ENCODE measurements at places on chromosomes 6 and 20.

- DNase-seq: no peak
Measured at GRCh38 chr6:4355241-4355640, 219.9 kb upstream of the ECI2 start.

GRCh38 chr6:96301781-96302180, 219.8 kb upstream of the UFL1 start:
- DNase-seq: no peak

DNA sequence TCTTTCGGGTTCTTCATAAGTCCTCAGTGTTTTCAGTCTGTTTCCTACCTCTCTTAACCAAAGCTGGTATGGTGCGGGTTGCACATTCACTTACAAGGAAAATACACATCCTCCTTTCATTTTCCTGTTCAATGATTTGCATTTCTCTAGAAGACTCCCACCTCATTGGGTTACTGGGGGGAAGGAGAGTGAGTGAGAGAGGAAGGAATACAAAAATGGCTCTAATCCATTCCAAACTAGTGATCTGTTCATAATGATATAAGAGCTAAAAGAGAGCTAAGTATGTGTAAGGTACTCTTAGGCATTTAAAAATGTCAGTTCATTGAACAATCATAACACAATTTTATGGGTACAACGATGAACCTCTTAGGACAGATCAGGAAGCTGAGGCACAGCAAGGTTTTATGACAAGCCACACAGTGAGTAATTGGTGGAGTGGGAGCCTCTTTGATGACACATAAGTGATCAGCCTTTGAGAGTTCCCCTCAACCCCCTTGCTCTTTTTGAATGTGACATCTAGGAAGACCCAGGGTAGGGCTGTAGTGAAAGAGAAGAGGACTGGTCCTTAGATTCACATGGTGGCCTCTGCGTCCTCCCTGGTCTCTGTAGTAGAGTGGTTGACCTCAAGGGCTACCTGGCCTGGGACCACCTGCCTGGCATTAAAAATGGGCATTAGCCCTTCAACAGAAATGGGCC, 328.4 kb upstream of the SOX4 start:
- DNase-seq: no peak

- no peak for DNase-seq
Measured at GRCh38 chr6:131867744-131868143, 59.9 kb downstream of the ENPP1 start.

DNA sequence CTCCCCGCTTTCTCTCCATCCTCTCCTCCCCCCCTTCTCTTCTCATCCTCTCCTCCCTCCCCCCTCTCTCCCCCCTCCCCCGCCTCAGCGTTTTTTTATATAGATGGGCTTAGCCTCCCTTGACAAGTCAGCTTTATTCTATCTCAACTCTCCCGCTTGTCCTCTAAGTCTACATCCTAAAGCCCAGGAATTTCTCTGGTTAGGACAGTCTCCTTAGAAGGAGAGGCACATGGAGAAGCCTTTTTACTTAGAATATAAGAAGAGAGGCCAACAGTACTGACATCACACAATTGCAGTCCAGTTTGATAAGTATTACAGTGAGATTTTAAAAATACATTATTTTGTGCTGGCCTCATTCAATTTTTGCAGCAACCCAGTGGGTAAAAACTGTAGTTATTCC, 83.5 kb downstream of the LYRM2 start:
- DNase-seq: no peak

GRCh38 chr6:30890646-30891449, 6.5 kb downstream of the DDR1 start:
- DNase-seq: no peak

DNA sequence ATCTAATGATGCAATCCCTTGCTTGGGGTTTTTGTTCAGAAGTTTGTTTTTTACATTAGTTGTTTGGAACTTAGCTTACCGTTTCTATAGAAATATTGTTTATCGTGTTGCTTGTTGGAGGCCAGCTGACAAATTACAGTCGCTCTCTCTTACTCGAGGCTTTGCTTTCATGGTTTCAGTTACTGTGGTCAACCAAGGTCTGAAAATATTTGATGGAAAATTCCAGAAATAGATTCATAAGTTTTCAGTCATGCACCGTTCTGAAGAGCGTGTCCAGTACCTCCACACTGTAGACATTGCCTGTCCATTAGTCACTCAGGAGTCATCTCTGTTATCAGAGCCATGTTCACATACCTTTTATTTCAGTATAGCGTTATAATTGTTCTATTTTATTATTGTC, 47.9 kb downstream of the DEK start:
- DNase-seq: no peak

GRCh38 chr6:36636687-36637418, 41.7 kb upstream of the CDKN1A start:
- no peak for DNase-seq

DNA sequence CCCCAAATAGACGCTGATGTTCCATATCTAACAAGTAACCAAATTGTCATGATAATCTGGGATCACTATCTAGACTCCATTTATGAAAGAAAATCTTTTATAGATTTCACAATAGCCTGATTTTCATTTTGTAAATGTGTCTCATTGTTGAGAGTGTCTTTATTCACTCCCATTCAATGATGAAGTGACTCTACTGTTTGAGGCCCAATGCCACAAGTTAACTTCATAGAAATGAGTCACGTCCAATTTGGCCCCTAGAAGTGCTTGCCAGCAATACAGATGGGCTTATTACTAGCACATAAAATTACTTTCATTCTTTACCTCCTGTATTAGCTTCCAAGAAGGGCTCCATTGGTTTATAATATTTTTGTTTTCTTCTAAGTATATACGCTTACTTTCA, 6.3 kb downstream of the IPCEF1 start:
- no peak for DNase-seq

DNA sequence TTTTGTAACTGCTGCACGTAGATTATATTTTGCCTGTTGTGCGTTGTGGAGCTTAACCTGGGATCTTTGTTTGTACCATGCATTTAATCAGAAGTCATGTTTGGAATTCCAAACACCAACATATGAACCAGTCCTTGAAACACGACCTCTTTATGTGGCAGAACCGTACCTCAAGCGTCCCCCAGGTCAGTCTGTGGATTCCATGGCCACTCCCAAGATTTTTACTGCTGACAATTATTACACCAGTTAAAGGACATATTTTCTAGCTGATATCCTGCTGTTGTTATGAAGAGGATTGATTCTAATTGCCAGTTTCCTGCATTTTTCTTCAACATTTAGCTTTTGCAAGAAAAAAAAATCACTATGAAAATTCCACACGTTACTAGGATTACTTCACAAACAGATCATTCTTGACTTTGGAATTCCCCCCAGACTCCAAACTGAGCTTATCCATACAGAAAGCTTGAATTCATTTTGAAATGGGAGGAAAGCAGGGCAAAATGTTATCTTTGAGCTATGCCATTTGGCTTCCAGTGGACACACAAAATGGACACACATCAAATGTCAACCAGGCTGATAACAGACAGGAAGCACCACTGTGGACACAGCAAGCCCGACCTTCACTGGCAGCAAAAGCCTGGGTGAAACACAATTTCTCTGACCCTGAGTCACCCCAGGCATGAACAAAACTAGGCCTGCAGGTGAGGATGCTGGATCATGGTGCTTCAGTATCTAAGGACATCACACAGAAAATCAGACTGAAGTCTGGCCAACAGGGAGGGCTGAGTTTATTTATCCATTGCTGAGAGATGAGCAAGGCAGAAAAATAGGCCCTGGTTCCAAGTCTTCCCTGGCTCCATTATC, 542.9 kb upstream of the JAG1 start:
- no peak for DNase-seq

DNA sequence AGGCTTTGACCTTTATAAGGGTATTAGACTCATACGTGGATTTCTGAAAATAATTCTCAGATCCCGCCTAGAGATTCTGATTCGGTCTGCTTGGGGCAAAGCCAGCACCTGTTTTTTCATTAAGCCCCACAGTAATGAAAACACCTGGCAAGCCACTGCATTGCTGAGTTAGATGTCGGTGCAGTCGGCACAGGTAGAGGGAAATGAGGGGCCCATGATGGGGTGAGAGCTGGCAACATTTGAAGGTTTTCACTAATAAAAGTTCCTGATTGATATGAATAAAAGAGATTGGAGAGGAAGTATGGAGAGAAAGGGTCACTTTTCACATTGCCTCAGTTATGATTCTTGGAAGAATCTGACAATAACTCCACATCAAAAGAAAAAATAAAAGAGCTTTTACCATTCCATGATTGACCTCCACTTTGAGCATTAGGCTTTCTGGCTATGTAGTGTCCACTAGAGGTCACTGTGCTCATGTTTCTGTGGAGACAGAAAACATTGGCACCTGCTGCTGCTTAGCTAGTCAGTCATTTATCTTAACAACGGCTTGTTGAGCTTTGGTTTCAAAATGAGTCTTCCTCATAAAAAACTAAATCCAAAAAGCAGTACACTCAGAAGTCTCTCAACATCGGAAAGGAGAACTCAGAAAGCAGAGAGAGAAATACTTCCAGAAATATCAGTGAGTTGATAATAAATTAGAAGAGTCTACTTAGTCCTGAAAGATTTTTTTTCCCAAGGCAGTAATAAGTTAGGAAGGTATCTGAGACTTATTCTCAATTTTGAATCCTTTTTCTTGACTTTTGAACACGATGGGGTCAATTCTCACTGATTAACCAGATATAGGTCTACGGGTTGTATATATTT, 53.3 kb upstream of the KLHL31 start:
- peak; percentile 61 for DNase-seq

- DNase-seq: no peak
Measured at GRCh38 chr6:139369068-139369467, 5.4 kb downstream of the CITED2 start.

GRCh38 chr6:85482206-85482904, 32.5 kb downstream of the NT5E start:
- DNase-seq: peak; percentile 55

- no peak for DNase-seq
Measured at GRCh38 chr6:24859608-24860200, 61.0 kb upstream of the ARMH2 start.

- no peak for DNase-seq
Measured at GRCh38 chr6:4806337-4806725, 30.1 kb downstream of the CDYL start.
